ENCODE measurements at places on chromosomes 11 and 22.

DNA sequence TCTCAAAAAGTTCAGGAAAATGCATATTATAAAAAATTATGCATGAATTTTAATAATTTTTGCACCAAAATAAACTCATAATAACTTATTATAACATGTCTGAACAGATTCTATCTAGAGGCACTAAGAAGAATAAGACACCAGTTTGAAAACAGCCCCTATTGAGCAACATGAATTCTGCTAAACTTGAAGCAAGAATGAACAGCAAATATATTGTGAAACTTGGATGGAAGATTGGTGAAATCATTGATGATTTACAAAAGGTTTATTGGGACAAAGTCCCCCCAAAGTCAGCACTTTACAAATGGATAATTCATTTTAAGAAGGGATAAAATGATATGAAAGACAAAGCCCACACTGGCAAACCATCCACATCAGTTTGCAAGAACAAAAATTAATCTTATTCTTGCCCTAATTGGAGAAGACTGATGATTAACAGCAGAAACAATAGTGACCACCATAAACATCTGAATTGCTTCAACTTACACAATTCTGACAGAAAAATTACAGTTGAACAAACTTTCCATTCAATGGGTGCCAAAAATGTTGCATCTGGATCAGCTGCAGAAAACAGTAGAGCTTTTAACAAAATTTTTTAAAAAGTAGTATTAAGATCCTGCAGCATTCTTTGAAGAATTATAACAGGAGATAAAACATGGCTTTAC lies 257.5 kb upstream of the FAT3 start:
- DNase-seq: no peak

DNA sequence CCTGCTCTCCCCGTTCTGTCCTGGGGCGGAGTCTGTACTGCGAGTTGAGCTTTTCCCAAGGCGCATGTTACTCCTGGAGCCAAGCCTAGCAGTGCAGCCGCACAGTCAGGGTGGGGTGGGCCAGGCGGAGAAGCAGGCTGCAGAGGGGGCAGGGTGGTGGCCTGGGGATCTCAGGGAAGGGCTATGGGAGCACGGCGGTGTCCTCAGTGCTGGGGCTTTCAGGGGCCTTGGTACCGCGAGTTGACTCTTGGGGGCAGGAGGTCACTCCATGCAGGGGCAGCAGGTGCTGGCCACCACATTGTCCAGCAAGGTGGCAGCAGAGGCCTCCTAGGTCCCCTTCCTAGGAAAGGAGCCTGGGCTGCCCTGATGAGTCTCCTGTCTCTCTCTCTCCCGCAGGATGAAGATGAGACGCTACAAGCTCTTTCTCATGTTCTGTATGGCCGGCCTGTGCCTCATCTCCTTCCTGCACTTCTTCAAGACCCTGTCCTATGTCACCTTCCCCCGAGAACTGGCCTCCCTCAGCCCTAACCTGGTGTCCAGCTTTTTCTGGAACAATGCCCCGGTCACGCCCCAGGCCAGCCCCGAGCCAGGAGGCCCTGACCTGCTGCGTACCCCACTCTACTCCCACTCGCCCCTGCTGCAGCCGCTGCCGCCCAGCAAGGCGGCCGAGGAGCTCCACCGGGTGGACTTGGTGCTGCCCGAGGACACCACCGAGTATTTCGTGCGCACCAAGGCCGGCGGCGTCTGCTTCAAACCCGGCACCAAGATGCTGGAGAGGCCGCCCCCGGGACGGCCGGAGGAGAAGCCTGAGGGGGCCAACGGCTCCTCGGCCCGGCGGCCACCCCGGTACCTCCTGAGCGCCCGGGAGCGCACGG lies 14.9 kb upstream of the MIEF1 start:
- no peak for DNase-seq

GRCh38 chr11:70060611-70061293 lies 17.4 kb upstream of the ANO1 start:
- DNase-seq: no peak

- peak; percentile 55 for DNase-seq
These were observed 66.9 kb downstream of the GAB2 start for GRCh38 chr11:78350646-78351165.

DNA sequence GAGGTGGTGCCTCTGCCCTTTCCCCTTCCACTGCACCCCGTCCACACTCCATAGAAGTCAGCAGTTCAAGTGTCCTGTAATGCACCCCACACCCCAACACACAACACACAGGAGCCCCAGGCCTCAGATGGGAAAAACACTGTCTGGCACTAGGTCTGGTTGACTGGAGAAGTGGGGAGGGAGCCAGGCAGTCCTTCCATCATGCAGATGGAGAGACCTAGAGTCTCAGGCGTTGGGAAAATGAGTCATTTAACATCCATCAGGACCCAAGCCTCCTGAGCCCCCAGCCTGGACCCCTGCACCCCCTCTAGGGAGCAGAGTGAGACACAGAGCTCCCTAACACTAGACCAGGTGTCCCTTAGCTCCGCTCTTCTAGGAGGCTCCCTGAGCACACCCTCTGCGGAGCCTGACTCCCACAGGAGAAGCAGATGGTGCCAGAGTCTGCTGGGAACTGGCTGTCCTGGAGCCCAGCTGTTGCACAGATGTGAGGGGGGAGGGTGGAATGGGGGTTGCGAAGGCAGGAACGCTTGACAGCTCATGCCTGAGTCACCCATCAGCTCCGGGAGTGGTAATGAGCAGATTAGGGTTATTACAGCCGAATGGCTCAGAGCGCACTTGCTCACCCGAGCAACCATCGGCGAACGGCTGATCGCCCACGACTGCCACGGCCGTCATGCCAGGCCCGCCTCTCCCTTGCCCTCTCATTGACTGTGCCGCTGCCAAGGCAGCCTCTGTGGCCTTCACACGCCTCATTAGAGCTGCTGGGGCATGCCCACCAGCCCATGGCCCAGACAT lies 22.1 kb upstream of the SYT7 start:
- DNase-seq: no peak

GRCh38 chr22:38186429-38186828 lies 4.8 kb upstream of the PLA2G6 start:
- no peak for DNase-seq

GRCh38 chr11:27112946-27113345 lies 72.3 kb downstream of the BBOX1 start:
- no peak for DNase-seq

GRCh38 chr11:108562746-108563581 lies 30.6 kb downstream of the EXPH5 start:
- no peak for DNase-seq

DNA sequence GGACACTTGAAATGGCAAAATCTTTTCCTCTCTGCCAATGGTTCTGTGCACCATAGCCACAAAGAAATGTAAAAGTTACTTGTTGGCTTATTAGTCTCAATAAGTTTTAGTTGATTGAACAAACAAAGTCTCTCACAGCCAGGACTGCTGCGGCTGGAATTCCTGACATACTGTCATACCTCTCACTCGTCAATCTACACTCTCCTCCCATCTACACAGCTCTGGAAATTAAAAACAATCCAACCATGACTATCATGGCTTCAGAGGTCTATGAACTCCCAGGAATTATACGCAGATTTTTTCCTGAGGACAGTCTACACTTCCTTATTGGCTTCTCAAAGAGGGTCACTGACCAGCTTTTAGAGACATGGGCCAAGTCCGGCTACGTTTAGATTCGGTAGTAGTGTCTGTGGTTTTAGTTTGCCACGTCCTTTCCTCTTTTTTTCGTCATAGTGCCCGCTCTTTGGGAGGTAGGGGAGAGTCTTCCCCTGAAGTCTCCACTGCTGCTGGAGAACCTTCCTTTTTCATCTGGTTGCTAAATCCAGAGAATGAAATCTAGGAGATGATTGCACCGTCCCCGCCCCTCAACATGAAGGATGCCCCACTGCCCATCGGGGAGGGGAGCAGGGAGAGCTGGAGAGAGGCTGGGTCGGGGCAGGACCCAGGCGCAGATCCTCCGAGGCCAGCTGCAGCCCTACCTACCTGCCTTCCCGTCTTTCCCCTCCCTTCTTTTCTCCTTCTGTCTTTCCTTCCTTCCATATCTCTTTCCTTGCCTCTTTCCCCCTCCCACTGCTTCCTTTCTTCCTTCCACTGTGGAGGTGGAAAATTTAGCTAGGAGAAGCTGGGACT lies 1.0 kb upstream of the PLEKHB1 start:
- DNase-seq: no peak

DNA sequence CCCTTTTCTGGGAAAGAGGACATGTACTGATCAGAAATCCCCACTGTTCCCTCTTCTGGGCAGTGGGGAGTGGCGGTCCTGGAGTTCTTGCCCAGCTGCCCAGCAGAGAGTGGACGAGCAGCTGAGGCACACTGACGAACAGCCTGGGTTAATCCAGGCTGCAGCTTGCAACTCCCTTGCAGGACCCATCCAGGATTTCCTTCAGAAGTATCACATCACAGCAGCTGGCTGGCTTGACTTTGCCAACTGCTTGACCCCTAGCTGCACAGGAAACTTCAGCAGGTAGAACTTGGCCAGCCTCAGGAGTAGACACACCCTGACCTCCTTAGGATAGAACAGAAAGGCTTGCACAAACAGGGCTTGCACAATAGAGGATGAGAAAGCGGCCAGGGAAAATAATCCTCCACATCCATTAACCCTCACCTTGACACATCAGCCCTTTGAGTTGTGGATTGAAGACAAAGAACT lies 27.9 kb upstream of the FZD4 start:
- no peak for DNase-seq

- no peak for DNase-seq
These were observed 56.7 kb upstream of the CHST1 start for GRCh38 chr11:45722144-45722543.

- no peak for DNase-seq
These were observed 8.3 kb downstream of the TSPO start for GRCh38 chr22:43159484-43160178.

DNA sequence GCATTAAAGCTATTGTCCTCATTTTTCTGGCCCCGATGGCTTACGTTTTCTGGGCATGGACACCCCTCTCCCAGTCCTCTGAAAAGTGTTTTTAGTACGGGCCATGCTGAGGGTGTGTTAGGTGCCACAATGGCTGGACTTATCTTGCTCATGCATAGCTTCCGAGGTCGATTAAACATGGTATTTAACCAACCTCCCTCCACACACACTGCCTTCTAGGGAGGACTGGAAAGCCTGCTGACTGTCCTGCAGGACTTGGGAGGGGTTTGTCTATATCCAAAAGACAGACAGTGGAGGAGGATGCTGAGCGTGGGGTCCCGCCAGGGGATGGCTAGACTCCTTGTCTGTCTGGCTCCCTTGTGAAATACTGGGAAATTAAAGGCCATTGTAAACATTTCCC lies 95.3 kb downstream of the FBXO7 start:
- DNase-seq: no peak

GRCh38 chr11:47383071-47383470 lies 4.7 kb upstream of the SPI1 start:
- no peak for DNase-seq

DNA sequence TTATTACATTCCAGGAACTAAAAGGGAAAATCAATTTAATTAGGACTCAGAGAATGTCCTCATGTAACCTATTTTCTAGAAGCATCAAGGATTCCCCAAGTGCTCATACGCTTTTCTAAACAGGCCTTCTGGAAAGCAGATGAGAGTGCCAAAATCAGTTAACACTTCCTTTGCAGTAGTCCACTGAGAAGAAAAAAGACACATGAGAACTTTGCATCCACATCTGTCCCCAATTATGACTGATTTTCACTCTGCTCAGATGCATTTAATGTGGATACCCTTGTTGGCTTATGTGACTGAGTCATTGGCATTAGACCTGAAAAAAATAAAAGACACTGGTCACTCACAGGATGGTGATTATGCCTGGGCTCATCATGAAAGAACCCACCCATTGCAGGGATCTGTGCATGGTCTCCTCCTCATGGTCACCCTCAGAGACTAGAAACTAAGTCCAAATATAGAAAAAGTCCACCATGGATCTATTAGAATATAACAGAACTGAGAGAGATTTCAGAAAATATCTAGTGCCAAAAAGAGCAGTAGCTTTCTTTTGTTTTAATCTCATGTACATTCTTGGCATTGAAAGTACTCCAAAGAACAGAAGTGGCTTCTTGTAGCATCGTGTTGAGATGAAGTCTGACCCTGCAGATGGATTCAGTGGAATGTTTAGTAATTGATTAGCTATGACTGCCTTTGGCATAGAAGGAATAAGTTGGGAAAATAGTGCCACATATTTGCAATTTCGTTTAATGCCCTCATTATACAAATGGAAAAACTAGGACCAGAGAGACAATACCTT lies 48.8 kb upstream of the FIBIN start:
- DNase-seq: no peak

GRCh38 chr11:121936370-121936769 lies 179.6 kb downstream of the BLID start:
- no peak for DNase-seq

DNA sequence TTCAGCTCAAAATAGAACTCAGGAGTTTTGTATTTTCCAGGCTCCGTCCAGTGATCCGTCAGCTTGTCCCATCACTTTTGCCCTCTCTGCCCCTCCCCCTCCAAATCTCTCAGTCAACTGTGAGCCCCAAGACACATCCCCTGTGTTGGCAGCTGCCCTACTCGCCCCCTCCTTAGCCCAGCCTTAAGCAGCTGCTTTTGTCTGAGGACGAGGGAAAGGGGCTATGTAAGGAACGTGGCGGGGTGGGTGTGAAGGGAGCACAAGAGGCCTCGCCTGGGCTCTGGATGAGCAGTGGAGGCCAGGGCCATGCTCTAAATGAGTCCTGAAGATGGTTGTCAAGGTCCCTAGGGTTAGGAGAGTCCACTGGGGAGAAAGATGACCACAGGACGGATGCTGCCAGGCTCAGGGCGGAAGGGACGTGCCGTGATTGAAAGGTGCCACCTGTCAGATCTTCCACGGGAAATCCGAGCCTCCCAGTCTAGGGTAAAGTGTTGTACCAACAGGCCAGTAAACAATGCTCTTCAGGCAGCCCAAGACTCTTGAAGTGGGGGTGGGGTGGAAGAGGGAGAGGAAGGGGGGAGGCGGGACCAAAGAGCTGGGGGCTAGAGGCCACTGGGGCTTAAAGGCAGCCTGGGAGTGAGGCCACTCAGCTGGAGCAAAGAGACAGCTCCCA lies at the start of gene SMTNL1:
Gene SMTNL1 (plus strand): TSS at position 649 of the 673 bp plus-strand sequence. CDS start 5,048 bp downstream, outside the sequence.
- DNase-seq: no peak

- no peak for DNase-seq
These were observed 82.8 kb downstream of the NAT10 start for GRCh38 chr11:34188181-34188580.

DNA sequence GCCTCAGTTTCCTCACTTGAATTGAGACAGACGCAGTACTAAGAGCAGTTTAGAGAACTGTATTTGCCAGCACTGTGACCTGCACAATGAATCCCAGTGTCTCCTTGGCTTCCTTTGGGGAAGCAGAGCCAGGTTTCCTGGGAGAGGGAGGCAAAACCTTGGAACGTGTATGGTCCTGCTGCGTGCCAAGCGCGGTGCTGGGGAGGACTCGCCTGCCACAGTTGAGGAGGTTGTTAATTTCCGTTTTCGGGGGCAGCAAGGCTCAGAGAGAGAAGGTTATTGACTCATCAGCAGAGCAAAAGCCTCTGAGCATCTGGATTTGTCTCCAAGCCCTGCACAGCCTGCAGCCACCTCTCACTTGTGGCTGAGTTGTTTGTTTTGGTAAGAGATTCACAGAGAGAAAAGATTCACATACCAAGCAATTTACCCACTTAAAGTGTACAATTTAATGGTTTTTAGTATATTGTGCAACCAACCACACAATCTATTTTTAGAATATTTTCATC lies 10.8 kb downstream of the SYT12 start:
- DNase-seq: no peak

- DNase-seq: no peak
These were observed 3.1 kb upstream of the COMMD9 start for GRCh38 chr11:36292311-36292722.

GRCh38 chr11:118608360-118609227 lies 1.2 kb downstream of the PHLDB1 start:
- DNase-seq: no peak

All from right renal cortex interstitium (tissue), 3 donors.